ENCODE measurements at places on chromosomes 3 and 15. TPM values are rescaled to one million over a fixed set of nuclear protein-coding genes. Genes with fewer than 3 reads are reported as not detected.
A peak's percentile ranks its signal among the peaks of the same experiment; 100 is the strongest.

The CMC1 gene
- 9.4 TPM for total RNA-seq

The TUSC7 gene
- total RNA-seq, result not detected

The C3orf49 gene
- total RNA-seq, result not detected

The PTX3 gene
- total RNA-seq, result 0.20 TPM

- H3K4me3 ChIP-seq, result no peak overlapping the region
- no peak overlapping the region for H3K27ac ChIP-seq
- H3K36me3 ChIP-seq, result no peaks in the 10 kb centered on the region
- H3K4me1 ChIP-seq, result no peaks in the 10 kb centered on the region
- no peak for DNase-seq
These were observed 91.7 kb downstream of the APBA2 start for GRCh38 chr15:28977377-28978010.

DNA sequence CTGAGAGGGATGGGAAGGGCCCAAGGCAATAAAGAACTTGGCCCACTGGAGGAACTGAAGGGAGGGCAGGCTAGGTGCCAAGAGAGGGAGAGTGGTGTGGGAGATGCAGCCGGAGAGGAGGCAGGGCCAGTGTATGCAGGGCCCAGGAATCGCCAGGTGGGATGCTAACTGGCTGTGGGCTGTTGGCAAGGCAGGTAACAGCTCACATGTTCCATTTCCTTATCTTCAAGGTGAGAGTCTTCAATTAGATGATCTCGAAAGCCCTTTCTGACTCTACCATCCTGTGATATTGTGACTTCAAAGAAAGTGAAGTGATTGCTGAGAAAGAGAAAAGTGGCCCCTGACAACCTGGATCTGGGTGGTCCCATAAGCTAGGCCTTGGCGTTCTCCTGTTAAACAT is 49.0 kb downstream of the CASR start:
- H3K4me1 ChIP-seq, result no peaks in the 10 kb centered on the region
- no peak for DNase-seq
- H3K36me3 ChIP-seq, result no peaks in the 10 kb centered on the region

- no peak for DNase-seq
- no peaks in the 10 kb centered on the region for H3K4me1 ChIP-seq
- no peaks in the 10 kb centered on the region for H3K27me3 ChIP-seq
- H3K4me3 ChIP-seq, result no peak overlapping the region
These were observed 599.5 kb downstream of the FHIT start for GRCh38 chr3:60651799-60652198.

The GPR62 gene
- total RNA-seq, result not detected

The LRRC28 gene
- 12.5 TPM for total RNA-seq

DNA sequence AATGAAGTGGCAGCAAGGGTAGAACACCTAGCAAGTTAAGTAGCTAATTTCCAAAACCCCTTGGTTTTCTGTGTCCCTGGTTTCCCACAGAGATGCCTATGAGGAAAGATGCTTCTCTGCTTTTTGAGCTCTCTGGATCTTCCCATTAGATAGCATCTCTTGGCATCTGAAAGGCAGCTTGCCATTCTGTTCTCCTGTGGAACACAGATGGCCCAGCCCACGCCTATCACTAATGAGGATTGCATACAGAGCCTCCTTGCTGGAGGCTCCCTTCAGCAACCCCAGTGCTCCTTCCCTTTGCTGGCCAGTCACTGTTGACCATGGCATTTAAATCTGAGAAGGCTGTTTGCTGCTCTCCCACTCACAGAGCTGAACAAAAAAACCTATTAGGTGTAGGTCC is 34.4 kb upstream of the ETV5 start:
- no peak overlapping the region for H3K4me3 ChIP-seq
- peaks cover 8% of the 10 kb centered on the region for H3K27me3 ChIP-seq
- H3K36me3 ChIP-seq, result no peaks in the 10 kb centered on the region
- no peak overlapping the region for H3K27ac ChIP-seq
- no peaks in the 10 kb centered on the region for H3K4me1 ChIP-seq

- H3K27ac ChIP-seq, result no peak overlapping the region
- no peak overlapping the region for H3K4me3 ChIP-seq
- peaks cover 26% of the 10 kb centered on the region for H3K36me3 ChIP-seq
- no peaks in the 10 kb centered on the region for H3K27me3 ChIP-seq
- H3K4me1 ChIP-seq, result peaks cover 7% of the 10 kb centered on the region
These were observed 14.1 kb downstream of the GYG1 start for GRCh38 chr3:149005416-149005815.

DNA sequence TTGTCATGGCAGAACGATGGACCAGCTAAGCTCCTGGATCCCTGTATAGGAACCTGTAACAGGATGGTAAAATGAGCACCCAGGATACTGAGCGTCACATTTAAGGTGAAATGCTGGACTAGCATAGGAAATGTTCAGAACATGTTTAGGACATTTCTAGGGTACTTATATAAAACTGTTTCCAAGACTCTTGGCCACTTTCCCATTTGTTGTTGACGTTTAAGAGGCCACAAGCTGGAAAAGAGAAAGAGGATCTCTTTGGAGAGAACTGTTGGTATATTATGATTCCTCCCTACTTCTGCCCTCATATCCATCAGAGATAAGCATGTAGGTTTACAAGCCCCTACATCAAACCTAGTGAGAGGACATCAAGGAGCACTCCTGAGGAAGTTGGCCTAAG is 57.5 kb downstream of the SCN11A start:
- H3K27me3 ChIP-seq, result peaks cover 6% of the 10 kb centered on the region
- no peak for DNase-seq
- no peaks in the 10 kb centered on the region for H3K4me1 ChIP-seq
- no peaks in the 10 kb centered on the region for H3K36me3 ChIP-seq
- no peak overlapping the region for H3K27ac ChIP-seq

- no peak overlapping the region for H3K27ac ChIP-seq
- no peak overlapping the region for H3K4me3 ChIP-seq
- H3K4me1 ChIP-seq, result no peaks in the 10 kb centered on the region
- H3K27me3 ChIP-seq, result no peaks in the 10 kb centered on the region
- no peak for DNase-seq
These were observed 552.8 kb downstream of the MAGI1 start for GRCh38 chr3:65485826-65486469.

- no peak overlapping the region for H3K27ac ChIP-seq
- H3K27me3 ChIP-seq, result no peaks in the 10 kb centered on the region
- no peak overlapping the region for H3K4me3 ChIP-seq
- H3K36me3 ChIP-seq, result no peaks in the 10 kb centered on the region
- peaks cover 25% of the 10 kb centered on the region for H3K4me1 ChIP-seq
- no peak for DNase-seq
These were observed 35.5 kb downstream of the ZDHHC19 start for GRCh38 chr3:196175722-196176121.

The UCN2 gene
- not detected for total RNA-seq

- H3K4me3 ChIP-seq, result no peak overlapping the region
- no peaks in the 10 kb centered on the region for H3K27me3 ChIP-seq
- no peak overlapping the region for H3K27ac ChIP-seq
- no peak for DNase-seq
- peaks cover 9% of the 10 kb centered on the region for H3K4me1 ChIP-seq
These were observed 5.0 kb downstream of the AMOTL2 start for GRCh38 chr3:134369231-134369741.

The DNAJC19 gene
- 23.8 TPM for total RNA-seq

GRCh38 chr3:195240939-195241338 is 30.0 kb downstream of the XXYLT1 start:
- no peaks in the 10 kb centered on the region for H3K4me1 ChIP-seq
- H3K27me3 ChIP-seq, result no peaks in the 10 kb centered on the region
- DNase-seq, result no peak
- H3K4me3 ChIP-seq, result no peak overlapping the region
- H3K27ac ChIP-seq, result no peak overlapping the region

The NCEH1 gene
- 2.1 TPM for total RNA-seq

DNA sequence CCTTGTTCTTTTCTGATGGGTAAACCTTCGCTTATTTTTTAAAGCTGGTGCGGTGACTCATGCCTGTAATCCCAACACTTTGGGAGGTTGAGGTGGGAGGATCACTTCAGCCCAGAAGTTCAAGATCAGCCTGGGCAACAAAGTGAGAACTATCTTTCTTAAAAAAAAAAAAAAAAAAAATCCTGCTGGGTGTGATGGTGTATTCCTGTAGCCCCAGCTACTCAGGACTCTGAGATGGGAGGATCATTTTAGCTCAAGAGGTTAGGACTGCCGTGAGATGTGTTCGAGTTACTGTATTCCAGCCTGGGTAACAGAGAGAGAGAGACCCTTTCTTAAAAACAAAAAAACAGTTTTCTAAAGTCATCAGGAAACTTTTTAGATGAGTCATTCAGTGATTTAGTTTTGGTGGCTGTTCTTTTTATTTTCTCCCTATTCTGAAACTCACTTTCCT is 37.7 kb downstream of the SLMAP start:
- H3K4me1 ChIP-seq, result peaks cover 4% of the 10 kb centered on the region
- no peaks in the 10 kb centered on the region for H3K36me3 ChIP-seq
- no peaks in the 10 kb centered on the region for H3K27me3 ChIP-seq
- DNase-seq, result peak; percentile 23
- no peak overlapping the region for H3K27ac ChIP-seq

DNA sequence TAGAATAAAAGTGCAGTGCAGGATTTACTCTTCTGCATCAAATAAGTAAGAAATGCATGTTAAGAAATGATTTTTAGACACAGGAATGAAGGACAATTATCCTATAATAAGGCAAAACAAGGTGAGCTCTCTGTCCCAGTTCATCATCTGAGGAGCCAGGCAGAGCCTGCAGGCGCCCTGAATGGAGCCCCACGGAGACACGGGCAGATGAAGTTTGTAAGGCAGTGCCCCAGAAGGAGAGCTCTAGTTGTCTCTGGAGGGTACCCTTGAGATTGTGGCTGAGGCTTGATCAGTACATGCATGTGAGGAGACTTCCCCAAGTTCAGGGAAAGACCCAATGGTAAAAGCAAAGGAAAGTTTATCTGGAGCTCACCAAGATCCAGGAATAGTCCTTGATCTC is 50.3 kb downstream of the ATP10A start:
- no peaks in the 10 kb centered on the region for H3K36me3 ChIP-seq
- no peak for DNase-seq
- H3K27me3 ChIP-seq, result no peaks in the 10 kb centered on the region
- no peak overlapping the region for H3K4me3 ChIP-seq

GRCh38 chr3:42608581-42608980 is 8.1 kb downstream of the NKTR start:
- H3K27me3 ChIP-seq, result no peaks in the 10 kb centered on the region
- H3K36me3 ChIP-seq, result peaks cover 27% of the 10 kb centered on the region
- peaks cover 43% of the 10 kb centered on the region for H3K4me1 ChIP-seq
- H3K4me3 ChIP-seq, result no peak overlapping the region
- H3K27ac ChIP-seq, result no peak overlapping the region

DNA sequence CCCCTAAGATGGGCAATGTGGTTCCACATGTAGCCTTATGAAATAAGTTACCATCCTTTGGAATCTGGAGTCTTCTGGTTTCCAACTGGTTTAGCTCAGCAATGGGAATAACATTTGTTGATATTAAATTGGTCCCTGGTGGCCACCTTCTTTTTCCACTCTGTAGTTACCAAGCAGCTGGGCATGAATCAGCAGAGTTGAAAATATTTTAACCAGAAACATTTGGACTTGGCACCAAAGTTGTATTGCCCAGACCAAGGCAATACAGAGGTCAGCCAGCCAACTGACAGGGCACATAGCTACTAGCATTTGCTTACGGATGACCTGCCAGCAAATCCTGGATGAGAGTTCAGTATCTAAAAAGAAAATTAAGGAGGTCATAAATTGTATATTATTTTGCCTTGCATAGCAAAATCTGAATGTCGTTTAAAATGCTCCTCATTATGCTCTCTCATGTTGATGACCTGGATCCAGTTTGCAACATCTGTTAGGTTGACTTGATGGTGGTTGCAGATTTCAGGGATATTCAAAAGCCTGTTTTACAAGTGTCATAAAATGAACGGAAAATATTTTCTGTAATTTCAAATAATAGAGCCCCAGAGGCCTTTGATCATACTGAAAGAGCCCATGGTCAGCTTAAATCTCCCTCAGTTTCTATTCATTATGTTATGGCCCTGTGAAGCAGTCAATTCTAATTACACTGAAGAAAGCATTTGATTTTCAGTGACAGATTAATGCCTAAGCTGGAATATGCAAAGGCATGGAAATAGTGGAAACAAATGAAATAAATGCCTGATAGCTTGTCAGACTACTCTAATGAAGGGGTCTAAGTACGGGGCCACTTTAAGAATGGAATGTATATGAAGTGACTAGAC is 54.6 kb downstream of the PPM1L start:
- H3K27ac ChIP-seq, result no peak overlapping the region
- H3K4me3 ChIP-seq, result no peak overlapping the region
- no peak for DNase-seq

All from CD4-positive, CD25-positive, alpha-beta regulatory T cell (primary cell).